ENCODE measurements at places on chromosomes 7 and 10.

- DNase-seq = no peak
Observed at GRCh38 chr7:155303039-155303593, 5.4 kb downstream of the INSIG1 start.

GRCh38 chr10:101782811-101783735 is at the start of gene NPM3:
NPM3 (minus strand) TSS chr10:101783446; CDS start chr10:101783390, 56 bp downstream.
- DNase-seq = peak; percentile 77

DNA sequence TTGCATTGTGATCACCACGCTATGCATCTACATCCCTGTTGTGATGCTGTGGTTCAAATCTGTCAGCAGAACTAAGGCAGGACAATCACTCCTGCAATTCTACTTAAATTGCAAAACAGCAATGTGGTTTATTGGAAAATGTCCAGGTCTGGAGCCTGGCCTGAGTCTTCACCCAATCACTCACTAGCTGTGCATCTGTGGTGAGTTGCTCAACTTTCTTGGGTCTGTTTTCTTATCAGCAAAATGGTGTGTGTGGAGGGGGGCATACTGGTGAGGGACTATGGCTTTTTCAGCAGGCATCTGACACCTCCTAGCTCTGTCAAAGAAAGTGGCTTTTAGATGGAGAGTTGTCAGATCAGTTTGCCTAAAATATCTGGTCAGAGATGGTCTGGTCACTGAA is 108.3 kb upstream of the FEZF1 start:
- DNase-seq = no peak

- DNase-seq = peak; percentile 79
Observed at GRCh38 chr7:135620980-135621850, 41.1 kb upstream of the STMP1 start.

DNA sequence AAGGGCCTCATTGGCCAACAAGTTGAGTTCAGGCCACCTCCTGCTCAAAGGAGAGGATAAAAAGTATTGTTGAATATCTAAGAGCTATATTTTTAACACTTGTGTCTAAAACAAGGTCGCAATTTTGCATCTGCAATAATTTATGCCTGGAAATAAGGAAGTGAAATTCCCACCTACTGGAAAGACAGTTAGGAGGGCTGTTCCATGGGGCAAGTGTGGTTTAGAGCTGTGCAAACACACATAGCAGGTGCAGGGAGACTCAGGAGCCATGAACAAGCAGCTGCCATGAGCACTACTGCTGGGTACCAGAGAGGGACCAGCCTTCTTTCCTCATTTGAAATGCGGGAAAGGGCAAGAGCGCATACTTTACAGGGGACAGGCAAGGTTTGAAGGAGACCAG is 35.5 kb upstream of the IKZF1 start:
- DNase-seq = no peak

DNA sequence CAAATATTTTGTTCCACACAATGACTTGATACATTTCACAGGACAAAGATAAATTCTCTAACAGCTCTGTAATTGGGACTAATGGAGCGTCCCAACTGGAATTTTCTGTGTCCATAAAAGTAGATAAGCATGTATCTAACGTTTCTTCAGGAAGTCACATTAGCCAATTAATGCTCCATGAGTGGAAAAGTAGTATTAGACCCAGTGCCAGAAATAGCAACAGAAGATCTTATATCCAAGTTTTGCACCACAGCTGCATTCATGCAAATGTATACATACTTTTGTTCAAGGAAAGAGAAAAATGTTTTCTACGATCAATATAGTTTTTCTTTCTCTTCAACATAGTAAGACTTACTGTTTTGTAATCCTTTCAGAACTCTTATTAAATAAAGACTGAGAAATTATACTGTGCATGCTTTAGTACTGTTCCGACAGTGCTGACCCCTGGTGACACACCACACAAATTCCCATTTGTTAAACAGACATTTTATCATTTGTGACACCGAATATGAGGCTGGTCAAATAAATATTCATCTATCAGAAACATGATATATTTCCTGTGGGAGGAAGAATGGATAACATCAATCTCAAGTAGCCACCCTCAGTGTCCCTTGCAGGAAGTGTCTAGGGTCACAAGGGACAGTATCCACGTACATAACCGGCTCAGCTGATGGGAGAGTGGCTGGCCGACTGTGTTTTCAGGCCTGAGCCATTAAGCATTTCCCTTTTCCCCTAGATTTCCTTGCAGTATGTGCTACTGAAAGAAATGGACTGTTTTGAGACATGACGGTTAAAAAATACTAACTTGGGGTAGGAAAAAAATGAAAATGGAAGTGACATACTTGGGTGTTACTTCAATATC is 102.1 kb upstream of the RSU1 start:
- no peak for DNase-seq

GRCh38 chr10:48522011-48522765 is 82.7 kb downstream of the ARHGAP22 start:
- DNase-seq = no peak

- no peak for DNase-seq
Observed at GRCh38 chr10:102770108-102770482, 26.3 kb downstream of the WBP1L start.

DNA sequence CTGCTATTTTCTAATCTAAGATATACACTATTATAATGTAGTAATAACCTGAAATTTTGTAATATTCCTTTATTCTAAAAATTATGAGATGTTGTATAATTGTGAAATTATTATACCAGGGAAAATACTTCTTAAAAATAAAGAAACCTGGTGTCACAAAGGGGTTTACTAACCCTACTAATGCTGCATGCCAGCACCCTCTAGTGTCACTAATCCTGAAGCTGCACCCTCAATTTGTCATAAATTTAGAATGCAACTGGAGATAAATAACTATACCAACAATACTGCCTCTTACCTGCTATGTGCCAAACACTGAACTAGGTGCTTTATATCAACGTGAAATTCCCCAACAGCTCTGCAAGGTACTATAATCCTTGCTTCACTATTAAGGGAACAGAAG is 30.8 kb downstream of the TM9SF3 start:
- DNase-seq = peak; percentile 29

- no peak for DNase-seq
Observed at GRCh38 chr10:50641626-50642025, 17.9 kb upstream of the SGMS1 start.

- peak; percentile 61 for DNase-seq
Observed at GRCh38 chr10:67790534-67791408, 47.2 kb downstream of the DNAJC12 start.

- DNase-seq = no peak
Observed at GRCh38 chr7:92750946-92751345, 85.4 kb downstream of the CDK6 start.

DNA sequence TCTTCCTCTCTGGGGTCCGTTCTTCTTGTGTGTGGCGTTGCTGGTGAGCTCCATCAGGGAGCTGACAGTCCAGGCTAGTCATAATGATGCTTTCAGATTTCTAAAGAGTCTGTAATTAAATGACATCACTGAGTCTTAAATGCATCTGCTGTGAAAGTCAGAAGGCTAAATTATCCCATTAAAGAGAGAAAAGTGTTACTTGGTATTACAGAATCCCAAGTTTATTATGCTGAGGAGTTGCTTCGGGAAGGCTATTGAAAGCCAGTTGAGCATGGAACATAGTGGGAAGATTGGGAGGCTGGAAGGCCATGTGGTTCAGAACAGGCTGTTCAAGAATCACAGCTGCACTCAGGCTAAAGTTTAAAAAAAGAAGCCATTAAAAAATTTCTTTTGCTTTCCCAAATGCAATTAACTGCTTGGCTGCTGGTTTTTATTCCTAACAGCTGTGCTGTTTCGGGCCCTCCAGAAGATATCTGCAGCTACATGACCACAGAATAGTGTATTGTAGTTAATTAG is 342.6 kb upstream of the LRGUK start:
- DNase-seq = no peak

DNA sequence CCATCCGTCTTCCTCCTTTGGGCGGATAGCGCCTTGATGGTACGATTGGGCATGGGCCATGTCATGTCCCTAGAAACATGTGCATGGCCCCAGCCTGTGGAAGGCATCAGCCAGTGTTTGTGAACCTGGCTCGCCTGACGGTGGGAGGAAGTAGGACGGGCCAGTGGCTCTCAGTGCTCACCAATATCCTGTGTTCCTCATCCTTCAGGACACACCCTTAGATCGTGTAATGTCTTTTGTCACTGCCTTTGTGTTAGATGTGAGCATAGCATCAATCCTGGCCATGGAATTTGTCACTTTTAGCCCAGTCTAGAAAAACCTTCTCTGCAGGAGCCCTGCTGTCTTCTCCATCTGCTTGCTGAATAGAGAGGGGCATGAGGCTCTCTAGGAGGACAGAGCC is 77.6 kb downstream of the PFKFB3 start:
- no peak for DNase-seq

GRCh38 chr10:132774902-132775863 is 10.8 kb downstream of the NKX6-2 start:
- no peak for DNase-seq

- DNase-seq = no peak
Observed at GRCh38 chr7:107494315-107494751, 24.5 kb downstream of the GPR22 start.

DNA sequence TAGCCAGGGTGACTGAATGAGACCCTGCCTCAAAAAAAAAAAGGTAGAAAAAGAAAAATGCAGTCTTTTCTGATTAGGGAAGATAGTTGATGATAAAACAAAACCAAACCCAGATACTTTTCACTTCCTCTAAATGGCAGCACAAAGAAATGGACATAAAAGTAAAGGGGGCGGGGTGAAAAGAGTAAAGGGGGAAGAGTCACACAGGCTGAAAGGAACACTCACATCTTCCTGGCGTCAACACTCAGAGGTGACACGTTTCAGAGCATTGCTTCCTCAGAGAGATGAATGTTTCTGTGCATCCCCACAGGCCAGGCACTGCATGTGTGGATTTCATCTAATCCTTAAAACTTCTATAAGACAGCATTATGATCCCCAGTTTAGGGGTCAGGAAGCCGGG is 81.2 kb downstream of the HIPK2 start:
- peak; percentile 78 for DNase-seq

GRCh38 chr10:63504145-63504881 is 16.9 kb upstream of the REEP3 start:
- DNase-seq = no peak

DNA sequence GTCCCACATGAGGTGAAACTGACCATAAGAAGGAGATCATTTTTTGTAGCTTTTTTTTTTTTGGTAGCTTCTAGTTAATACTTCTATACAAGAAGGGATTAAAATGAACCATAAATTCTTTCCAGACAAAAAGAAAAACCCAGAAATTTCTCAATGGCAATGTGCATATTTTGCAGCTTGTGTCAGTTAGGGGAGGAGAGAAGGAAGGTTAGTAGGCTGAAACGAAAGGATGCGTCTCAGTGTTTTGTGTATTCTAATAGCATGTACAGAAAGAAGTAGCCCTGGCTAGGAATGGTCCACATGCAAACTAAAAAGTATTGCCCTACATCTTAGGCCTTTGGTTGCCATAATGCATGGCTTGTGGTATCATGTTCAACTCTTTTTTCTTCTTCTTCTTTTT is 90.6 kb downstream of the CACNB2 start:
- no peak for DNase-seq

- no peak for DNase-seq
Observed at GRCh38 chr10:14478604-14479003, 147.9 kb upstream of the FRMD4A start.

GRCh38 chr10:22156750-22157149 is 61.1 kb downstream of the EBLN1 start:
- DNase-seq = no peak

GRCh38 chr7:128937647-128938543 is at the start of gene IRF5:
IRF5 (plus strand) TSS chr7:128937927; CDS start chr7:128942082, 4,155 bp downstream.
- peak; percentile 83 for DNase-seq

GRCh38 chr7:47232751-47233412 is 349.0 kb downstream of the TNS3 start:
- no peak for DNase-seq

- DNase-seq = no peak
Observed at GRCh38 chr10:5117026-5117425, 22.8 kb downstream of the AKR1C3 start.

DNA sequence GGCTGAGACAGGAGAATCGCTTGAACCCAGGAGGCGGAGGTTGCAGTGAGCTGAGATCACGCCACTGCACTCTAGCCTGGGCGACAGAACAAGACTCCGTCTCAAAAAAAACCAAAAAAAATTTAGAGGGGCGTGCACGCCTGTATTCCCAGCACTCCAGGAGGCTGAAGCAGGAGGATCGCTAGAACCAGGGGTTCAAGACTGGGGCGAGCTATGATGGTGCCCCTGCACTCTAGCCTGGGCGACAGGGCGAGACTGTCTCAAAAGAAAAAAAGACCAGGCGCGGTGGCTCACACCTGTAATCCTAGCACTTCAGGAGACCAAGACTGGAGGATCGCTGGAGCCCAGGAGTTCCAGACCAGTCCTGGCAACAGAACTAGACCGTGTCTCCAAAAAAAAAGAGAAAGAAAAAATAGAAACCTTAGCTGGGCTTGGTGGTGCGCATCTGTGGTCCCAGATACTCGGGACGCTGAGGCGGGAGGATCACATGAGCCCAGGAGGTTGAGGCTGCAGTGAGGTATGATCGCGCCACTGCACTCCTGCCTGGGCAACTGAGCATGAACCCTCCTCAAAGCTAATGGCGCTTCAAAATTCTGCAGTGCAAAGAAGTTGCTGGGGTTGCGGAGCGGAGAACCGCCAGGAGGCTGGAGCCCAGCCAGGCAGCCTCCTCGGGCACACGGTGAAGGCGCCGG is 382 bp upstream of the MBLAC1 start:
- no peak for DNase-seq

DNA sequence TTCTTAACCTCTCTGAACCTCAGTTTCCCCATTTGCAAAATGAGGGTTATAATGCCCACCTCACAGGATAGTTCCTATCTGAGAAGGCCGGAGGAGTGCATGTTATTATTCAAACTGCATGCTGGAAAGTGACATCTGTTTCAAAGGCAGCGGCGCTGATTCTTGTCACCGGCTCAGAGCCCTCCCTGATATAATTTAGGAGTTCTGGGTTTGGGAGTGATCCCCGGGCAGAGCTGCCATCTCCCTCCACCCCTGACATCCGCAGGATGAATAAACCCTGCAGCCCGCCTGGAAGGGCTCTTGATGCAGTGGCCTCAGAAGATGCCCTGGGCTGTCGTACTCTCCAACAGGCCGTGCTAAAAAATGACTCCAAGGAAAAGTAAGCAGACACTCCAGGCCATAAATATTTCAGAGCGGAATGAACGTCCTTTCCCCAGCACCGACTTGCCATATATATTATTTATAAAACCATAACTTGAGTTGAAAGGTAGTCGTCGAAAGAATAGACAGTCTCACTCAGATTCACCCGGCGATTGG is 47.0 kb upstream of the MYL10 start:
- DNase-seq = no peak

DNA sequence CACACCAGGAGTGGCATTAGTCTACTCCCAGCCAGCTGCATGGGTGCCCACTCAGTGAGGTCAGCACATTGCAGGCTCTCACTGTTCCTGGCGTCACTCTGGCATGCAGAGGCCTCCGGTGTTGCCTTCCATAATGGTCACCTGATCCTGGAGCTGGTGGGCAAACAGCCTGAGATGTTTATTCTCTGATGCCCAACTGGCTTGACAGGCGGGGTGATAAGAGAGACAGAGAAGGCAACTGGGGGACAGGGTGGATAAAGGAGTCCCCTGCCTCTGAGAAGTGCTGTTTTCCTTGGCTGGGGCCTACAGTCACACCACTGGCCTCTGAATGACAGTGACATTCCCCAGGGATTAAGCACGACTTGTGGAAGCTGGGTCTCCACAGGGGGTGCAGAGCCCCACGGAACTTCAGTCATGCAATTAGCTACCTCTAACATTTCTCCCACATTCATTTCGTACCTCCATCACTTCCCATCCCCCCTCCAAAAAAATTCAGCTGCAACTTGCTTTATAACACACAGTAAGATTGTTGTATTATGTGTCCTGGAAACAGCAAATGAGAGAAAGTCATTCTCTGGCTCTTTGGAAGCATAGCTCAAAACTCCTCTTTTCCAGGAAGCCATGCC is 7.1 kb upstream of the RBM20 start:
- no peak for DNase-seq

All from suppressor macrophage treated with lipopolysaccharide for 1 hour (primary cell).